NCI-H2171 (cell line): ENCODE measurements at places on chromosomes 6 and 20.

DNA sequence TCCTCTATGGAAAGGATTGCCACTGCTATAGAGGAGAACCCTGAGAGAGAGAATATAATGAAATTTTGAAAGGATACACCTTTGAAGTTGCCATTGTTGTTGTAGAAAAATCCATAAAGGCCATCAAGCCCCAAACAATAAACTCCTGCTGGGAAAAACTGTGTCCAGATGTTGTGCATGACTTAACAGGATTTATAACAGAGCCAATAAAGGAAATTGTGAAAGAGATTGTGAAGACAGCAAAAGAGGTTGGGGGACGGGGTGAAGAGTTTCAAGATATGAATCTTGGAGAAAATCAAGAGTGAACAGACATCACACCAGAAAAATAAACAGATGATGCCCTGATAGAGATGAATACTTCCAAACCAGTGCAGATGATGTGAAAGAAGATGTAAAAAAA, 396.4 kb downstream of the BCKDHB start:
- DNase-seq, result no peak

DNA sequence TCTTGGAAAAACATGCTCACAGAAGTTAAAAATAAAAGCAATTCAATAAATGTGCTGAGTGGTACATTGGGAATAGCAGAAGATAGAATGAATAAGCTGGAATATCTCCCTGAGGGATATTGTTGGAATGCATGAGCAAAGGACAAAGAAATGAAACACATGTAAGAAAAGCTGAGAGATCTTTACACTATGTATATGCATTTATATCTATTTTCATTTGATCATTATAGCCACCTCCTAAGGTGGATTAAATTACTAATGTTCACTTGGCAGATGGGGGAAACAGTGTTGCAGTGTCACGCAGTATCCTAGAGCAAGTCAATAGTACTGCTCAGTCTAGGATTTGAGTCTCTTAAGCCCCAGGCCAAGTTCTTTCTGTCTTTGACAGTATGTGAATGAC, 542.0 kb upstream of the MARCKS start:
- DNase-seq, result no peak

- no peak for DNase-seq
Observed at GRCh38 chr6:78462728-78463127, 404.6 kb upstream of the IRAK1BP1 start.

DNA sequence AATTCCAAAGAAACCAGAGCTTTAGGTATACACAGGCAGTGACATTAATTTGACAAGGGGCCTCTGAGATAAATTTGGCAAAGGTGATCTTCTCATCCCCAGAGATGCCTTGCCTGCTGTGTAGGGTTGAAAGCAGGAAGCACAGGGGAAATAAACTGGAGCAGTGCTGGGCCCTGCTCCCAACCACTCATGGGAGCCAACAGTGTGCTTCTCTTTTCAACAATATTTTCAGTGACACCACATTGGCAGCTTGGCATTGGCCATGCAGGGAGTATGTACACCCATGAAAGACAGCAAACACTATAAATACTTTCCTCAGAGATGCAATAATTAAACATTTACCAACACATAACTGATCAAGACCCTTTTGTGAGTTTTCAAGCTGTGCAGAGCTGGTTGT, 90.7 kb upstream of the F13A1 start:
- no peak for DNase-seq

GRCh38 chr20:57471496-57472372, 53.2 kb downstream of the CTCFL start:
- DNase-seq, result no peak

DNA sequence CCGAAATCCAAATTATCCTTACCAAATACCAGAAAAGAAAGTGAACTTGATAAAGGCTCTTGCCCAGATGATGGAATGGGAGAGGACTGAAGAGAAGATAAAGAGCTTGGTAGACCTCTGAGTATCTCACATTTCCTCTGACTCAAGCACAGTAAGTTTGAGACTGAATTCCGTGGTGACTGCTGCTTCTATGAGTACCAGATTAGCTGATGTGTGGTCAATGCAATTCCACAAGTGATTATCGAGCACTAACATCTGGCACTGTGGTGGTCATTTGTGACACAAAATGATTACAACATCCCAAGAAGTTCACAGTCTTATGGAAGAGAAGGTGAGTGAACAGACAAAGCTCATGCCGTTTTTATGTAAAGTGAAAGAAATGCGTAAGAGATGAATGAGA, 2.6 kb upstream of the RPS6KA2 start:
- no peak for DNase-seq
